NCI-H1105 (cell line): ENCODE measurements at places on chromosomes 3 and 15.

- DNase-seq, result no peak
Measured at GRCh38 chr3:116253511-116253910, 191.8 kb downstream of the LSAMP start.

DNA sequence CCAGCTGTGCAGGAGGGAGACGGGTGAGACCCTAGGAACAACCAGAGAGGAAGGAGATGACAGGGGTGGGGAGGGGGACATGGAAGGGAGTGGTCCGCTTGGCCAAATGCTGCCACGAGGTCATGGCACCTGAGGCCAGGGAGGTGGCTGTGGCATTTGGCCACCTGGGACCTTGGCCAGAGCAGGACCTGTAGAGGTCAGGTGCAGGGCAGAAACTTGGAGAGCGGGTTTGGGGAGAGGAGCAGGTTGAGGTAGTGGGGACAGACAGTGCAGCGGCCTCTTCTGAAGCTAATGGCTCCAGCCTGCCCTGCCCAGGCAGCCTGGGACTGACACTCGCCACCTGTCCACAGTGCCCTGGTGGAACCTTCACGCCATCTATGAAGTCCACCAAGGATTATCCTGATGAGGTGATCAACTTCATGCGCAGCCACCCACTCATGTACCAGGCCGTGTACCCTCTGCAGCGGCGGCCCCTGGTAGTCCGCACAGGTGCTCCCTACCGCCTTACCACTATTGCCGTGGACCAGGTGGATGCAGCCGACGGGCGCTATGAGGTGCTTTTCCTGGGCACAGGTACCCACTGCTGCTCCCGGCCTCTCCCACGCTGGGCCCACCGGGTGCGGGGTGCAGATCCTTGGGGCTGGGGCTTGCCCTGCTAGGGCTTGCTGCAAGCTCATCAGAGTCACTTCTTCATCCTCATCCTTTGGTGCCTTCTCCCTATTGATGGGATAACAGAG lies 7.0 kb upstream of the GNAT1 start:
- DNase-seq, result no peak

- DNase-seq, result peak; percentile 52
Measured at GRCh38 chr3:101381809-101382208, 61.4 kb upstream of the IMPG2 start.

- no peak for DNase-seq
Measured at GRCh38 chr15:48498828-48499227, 146.7 kb downstream of the FBN1 start.
